BJ (cell line): ENCODE measurements at places on chromosomes 3 and 15.

- no peak for DNase-seq
Observed at GRCh38 chr3:176633511-176633910, 563.8 kb downstream of the TBL1XR1 start.

GRCh38 chr15:27592036-27592760 is 506.9 kb downstream of the OCA2 start:
- DNase-seq, result no peak

DNA sequence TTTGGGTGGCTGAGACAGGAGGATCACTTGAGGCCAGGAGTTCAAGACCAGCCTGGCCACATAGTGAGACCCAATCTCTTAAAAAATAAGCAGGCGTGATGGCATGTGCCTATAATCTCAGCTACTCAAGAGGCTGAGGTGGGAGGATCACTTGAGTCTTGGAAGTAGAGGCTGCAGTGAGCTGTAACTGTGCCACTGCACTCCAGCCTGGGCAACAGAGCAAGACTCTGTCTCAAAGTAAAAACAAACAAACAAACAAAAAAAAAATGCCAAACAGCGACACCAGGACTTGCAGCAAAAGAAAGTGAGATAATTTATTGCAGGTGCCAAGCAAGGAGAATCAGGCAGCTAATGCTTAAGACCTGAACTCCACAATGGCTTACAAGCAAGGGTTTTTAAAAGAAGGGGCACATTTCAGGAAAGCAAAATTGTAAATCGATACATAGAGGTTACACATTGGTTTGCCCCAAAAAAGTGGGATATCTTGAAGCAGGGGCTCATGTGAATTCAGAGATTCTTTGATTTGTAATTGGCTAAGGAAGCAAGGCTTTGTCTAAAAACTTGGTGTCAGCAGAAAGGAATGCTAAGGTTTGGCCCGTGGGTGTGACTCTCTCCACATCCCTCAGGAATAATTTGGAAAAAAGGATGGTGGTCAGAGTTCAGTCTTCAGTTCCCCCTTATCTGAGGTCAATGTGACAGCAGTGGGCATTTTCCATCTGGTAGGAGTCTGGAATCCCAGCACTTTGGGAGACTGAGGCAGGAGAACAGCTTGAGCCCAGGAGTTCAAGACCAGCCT is 5.2 kb upstream of the MPI start:
- no peak for DNase-seq

- no peak for DNase-seq
Observed at GRCh38 chr15:92693691-92694331, 38.2 kb upstream of the FAM174B start.

DNA sequence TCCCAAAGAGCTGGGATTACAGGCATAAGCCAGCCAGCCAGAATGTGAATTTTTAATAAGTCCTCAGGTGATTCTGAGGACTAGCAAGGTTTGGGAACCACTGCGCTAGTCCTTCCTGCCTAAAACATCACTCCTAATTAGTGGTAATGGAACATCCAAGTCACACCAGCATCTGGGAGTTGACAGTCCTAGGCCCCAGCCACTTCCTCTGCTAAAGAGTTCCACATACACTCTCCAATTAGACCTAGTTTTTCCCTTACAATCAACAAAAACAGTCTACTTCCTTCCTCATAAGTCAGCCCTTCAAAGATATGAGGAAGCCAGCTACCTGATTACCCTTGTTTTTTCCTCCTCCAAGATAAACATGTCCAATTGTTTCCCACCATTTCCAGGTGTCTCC is 78.1 kb downstream of the OXNAD1 start:
- no peak for DNase-seq

DNA sequence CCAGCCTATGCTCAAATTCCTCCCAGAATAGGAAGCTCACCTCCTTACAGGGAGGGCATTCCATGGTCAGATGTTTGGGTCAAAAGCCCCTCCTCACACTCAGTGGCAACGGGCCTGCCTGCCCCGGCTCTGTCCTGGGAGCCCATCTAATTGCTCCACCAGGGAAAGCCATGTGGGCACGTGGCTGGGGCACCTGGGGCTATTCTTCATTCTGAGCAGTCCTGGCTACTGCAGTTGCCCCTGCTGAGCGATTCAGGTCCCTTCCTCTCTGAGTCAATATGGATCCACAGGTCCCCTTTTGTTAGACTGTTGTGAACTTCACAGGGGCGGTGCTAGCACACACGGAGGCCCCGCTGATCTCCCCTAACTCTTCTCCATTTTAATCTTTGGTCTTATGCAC is 39.4 kb downstream of the TPRA1 start:
- DNase-seq, result no peak

DNA sequence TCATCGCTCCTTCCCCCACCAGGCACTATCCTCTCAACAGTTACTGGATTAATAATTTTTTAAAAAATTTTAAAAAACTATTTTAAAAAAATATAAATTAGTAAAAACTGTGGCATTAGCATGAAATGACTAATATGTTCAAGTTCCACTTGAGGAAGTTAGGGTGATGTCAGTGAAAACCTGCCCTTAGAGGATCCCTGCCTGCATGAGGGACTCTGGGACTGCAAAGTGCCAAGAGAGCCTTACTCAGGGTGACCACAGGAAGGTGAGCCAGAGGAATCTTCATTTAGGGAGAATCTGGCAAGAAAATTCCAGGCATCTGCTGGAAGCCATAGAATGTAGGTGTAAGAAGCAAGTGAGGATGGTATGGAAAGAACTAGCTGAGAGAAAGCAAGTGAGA is 157.7 kb upstream of the BCL6 start:
- no peak for DNase-seq

DNA sequence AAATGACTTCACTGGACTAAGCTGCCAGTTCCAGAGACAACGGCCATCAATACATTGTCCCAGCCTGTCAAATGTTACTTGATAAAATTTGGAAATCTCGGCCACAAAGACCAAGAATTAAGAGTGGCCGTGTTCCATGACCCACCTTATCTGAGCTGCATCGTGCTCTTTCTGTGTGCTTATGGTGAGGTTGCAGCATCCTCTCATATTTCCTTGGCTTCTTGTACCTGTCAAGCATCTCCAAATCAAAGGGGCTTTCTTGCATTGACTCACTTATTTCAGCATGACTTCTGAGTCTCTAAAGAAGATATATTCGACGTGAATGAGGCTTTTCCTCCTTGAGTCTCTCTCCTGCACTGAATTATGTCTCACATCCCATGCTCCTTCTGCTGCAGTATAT is 421.7 kb downstream of the MCTP2 start:
- DNase-seq, result no peak
